ENCODE measurements at places on chromosomes 16 and 17. TPM values are rescaled to one million over a fixed set of nuclear protein-coding genes. Genes with fewer than 3 reads are reported as not detected.

Gene KLHL10
- total RNA-seq: not detected

GRCh38 chr16:52492789-52493357, 54.1 kb downstream of the TOX3 start:
- DNase-seq: no peak

GRCh38 chr16:84947022-84947421, 64.3 kb downstream of the ZDHHC7 start:
- DNase-seq: peak; percentile 58

- DNase-seq: no peak
Observed at GRCh38 chr17:799261-799660, 17.1 kb downstream of the MRM3 start.

Gene KRTAP2-2
- 3.6 TPM for total RNA-seq

Gene CHST5
- not detected for total RNA-seq

- DNase-seq: no peak
Observed at GRCh38 chr17:8402921-8403536, 5.4 kb upstream of the RNF222 start.

Gene KRT222
- 0.13 TPM for total RNA-seq

Measured in lower leg skin (tissue), 4 donors.